Retina (tissue), 1 donor: ENCODE measurements at places on chromosomes 4 and X.

- DNase-seq: no peak
These were observed 17.1 kb downstream of the GABRA2 start for GRCh38 chr4:46372878-46373277.

DNA sequence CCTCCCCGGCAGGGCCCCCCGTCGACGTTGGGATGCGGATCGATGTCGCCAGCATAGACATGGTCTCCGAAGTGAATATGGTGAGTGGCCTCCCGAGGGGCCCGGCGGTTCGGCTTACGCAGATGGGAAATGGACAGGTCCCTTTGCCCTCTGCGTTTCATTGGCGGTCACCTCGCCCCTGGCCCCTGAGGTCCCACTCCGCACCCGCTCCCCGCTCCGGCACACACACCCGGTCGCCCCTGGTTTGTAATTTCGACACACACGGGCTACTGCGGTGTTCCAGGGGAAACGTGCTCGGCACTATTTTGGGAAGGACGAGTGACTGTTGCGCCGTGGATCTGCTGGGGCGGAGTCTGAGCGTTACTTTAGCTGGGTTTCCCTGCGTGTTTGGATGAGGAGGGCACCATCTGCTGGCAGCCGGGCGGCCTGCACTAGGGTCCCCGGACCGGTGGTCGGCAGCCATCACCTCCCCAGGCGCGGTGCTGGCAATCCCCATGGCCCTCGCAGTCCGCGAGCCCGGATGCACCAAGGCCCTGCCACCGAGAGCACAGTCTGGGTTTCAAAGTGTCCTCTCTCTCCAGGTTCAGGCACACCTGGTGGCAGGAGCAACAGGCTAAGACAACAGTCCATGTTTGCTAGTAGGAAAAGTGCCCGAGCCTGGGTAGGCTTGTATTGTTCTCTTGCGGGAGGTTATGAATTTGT is 1.2 kb downstream of the GABRB1 start:
- peak; percentile 94 for DNase-seq

DNA sequence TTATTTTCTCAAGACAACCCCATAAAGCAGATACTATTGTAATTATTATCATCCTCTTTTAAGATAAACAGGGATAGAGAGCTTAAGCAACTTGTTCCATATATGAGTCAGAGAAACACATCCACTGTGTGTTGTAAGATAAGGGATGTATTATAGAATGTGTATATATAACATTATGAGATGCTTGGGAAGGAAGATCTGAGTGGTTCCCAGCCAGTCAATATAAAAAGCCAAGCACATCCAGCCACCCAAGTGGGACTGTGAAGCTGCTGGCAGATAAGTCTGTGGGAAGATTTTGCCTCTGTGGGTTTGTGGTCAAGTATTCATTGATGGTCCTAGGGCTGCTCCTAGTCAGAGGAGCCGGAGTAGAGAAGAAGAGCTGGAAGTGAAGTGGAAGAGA is 16.5 kb upstream of the BMPR1B start:
- no peak for DNase-seq

DNA sequence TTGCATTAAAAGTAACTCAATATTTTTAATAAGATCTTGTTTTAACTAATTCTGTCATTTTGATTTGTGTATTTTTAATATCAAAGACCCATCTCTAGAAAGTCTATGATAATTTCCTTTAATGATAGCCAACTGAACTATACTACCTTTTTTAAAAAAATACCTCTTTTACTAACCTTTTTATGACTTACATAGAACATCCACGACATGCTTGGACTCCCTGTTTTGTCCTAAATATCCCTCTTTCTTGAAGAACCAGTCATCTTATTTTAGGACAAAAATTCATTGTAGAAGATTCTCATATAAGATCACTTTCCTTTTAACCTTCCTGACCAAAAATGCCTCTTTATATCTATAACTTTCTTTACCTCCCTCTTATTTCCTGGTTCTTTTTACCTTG is 76.8 kb upstream of the GC start:
- DNase-seq: no peak

GRCh38 chr4:15148199-15148598 is 145.9 kb downstream of the CPEB2 start:
- DNase-seq: no peak

GRCh38 chrX:46666831-46667230 is 92.1 kb downstream of the SLC9A7 start:
- DNase-seq: no peak

DNA sequence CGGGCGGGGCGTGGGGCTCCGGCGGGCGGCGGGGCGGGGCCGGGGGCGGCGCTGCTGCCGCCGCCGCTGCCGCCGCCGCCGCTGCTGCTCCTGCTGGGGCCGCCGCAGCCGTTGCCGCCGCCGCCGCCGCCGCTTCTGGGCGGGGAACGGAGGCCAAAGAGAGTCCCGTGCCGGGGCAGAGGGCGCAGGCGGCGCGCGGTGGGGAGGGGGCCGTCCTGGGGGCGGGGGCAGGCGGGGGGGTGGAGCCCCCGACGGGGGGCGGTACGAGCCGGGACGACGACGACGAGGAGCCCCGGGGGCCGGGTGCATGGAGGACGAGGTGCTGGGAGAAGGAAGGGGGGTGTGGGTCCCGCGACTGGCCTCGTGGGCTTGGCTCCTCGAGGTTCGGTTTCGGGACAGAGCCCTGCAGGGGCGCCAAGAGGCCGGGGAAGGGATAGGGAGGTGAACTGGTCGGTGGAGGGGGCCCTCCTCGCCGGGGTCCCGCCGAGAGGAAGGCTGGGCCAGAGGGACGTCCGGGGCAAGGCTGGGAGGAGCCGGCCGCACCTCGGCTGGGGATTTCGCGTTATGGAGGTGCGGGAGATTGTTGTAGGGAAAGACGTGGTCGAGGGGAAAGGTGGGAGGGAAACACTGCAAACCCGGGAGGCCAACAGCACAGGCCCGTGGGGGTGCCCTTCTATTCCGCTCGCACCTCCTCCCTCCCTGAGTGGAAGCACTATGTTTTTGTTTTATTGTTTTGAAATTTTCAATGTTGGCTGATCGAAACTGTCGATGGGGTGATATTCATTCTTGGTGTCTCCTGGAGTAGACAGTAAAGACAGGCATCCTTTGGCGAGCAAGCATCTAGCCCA is 1.9 kb downstream of the BCORL1 start:
- peak; percentile 48 for DNase-seq

GRCh38 chr4:167614866-167615265 is 380.6 kb upstream of the SPOCK3 start:
- DNase-seq: no peak

- DNase-seq: no peak
These were observed 30.5 kb upstream of the COL25A1 start for GRCh38 chr4:109332926-109333464.

DNA sequence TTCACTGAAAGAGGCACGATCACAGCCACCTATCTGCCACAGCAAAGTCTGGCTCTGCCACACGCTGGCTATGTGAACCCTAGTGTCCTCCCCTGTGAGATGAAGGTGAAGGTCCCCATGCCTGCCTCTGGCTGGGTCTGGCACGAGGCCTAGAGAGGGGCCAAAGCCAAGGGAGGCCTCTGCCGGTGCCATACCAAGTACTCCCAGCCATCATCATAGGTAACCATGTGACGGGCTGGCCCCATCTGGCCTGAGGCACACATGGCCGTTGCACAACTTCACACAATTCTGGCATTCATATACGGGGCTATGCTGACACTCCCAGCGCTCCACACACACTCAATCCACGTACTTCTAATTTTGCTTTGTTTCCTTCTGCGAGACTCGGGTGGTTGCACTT is 15.3 kb downstream of the NOP14 start:
- DNase-seq: no peak

- DNase-seq: no peak
These were observed 84.8 kb downstream of the STOX2 start for GRCh38 chr4:183989931-183990330.

DNA sequence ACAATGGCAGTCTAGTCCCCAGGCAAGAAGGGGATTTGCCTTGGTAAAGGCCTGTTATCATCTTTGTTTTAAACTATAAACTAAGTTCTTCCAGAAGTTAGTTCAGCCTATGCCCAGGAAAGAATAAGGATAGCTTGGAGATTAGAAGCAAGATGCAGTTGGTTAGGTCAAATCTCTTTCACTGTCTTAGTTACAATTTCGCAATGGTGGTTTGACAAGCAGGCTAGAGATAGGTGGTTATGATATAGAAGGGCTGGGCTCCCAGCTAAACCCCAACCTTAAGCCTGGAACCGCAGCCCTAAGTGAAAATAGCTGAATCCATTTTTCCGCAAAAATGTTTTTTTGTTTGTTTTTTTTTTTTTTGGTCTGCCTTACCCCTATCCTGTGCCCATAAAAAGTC is 41.8 kb upstream of the NEIL3 start:
- no peak for DNase-seq

GRCh38 chr4:185332575-185333464 is 62.9 kb downstream of the LRP2BP start:
- no peak for DNase-seq

GRCh38 chr4:26931451-26931850 is 70.8 kb downstream of the STIM2 start:
- DNase-seq: no peak

DNA sequence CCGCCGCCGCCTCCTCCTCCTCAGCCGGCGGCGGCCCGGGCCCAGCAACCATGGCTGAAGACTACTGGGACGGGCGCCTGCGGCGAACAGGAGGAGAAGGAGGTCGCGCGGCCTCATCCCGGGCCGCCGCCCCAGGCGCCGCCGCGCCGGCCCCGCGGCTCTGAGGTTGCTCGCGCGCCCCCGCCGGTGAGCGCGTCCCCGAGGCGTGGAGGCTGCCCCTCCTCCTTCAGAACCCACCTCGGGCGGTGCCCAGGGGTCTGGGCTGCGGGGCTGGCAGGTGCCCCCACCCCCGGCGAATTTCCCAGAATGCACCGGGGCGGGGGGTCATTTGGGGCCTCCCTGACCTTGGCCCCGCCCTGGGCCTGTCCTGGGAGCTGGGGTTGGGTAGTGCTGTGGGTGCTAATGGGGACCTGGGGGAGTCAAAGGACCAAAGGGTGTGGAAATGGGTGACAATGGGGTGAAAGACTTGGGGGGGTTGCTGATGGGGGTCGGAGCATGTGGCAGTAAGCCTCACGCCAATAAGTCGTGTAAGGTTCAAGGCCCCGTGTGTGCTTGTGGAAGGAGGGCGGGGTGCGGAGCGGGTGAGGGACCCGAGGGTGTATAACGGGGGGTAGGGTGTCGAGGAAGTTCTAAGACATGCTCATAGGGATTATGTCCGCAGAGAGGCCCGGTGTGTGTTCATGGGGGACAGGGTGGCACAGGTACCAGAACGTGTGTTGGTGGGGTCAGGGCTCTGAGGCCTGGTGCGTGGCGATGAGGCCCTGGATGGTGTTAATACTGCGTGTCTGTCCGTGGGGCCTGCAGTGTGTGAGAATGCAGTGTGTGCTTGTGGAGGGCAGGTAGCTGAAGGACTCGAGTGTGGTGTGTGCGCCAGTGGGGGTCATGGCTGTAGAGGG is 687 bp downstream of the CDK16 start:
- peak; percentile 15 for DNase-seq

GRCh38 chr4:63620271-63620670 is 789.0 kb downstream of the TECRL start:
- DNase-seq: peak; percentile 34

DNA sequence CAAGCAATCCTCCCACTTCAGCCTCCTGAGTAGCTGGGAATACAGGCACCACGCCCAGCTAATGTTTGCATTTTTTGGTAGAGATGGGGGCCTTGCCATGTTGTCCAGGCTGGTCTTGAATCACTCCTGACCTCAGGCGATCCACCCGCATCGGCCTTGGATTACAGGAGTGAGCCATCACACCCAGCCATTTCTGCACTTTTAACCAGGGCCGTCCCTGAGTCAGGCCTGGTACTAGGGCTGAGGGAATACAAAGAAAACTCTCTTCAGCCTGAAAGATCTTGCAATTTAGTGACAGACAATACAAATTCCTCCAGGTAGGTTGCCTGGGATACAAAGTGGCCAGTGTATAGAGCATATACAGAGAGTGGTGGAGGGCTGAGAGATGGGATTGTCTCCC is 65.8 kb downstream of the BCOR start:
- no peak for DNase-seq

DNA sequence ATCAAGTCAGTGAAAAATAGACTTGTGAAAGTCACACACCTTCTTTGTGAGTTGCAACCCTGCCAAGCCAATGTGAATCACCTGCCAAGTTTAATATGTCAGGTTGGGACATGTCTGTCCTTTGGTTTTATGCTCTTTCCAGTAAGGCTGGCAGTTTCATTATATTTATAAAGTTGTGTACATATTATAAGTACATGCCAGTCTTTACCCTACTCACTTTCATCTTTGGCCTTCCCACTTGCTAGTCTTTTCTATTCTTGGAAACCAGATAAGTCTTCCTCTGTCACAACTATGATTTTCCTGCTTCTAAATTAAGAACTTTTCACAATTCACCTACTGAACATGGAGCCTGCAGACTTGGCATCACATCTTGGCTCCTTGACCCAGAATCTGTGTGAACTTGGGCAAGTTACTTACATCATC is 680.7 kb upstream of the BOD1L1 start:
- DNase-seq: no peak

DNA sequence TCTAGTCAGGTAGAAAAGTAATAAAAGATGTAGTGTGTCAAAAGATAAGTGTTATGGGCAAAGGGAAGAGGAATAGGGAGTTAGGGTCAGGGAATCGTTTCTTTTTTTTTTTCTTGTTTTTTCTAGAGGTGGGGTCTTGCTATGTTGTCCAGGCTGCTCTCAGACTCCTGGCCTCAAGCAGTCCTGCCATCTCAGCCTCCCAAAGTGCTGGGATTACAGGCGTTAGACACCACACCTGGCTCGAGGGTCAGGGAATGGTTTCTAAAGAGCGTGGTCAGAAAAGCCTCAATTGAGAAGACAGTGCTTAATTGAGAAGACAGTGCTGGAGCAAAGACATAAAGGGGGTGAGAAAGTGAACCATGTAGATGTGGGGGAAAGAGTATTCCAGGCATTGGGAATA is 19.1 kb downstream of the SMARCAD1 start:
- no peak for DNase-seq

- DNase-seq: no peak
These were observed 35.2 kb downstream of the RNF175 start for GRCh38 chr4:153724606-153725005.

GRCh38 chr4:55170462-55170861 is 45.1 kb upstream of the KDR start:
- DNase-seq: no peak

GRCh38 chrX:14673764-14674163 is 144.4 kb downstream of the GLRA2 start:
- peak; percentile 5 for DNase-seq

- DNase-seq: no peak
These were observed 14.0 kb downstream of the DIPK2B start for GRCh38 chrX:45186643-45187026.
